ENCODE measurements at places on chromosomes 11 and 22.

DNA sequence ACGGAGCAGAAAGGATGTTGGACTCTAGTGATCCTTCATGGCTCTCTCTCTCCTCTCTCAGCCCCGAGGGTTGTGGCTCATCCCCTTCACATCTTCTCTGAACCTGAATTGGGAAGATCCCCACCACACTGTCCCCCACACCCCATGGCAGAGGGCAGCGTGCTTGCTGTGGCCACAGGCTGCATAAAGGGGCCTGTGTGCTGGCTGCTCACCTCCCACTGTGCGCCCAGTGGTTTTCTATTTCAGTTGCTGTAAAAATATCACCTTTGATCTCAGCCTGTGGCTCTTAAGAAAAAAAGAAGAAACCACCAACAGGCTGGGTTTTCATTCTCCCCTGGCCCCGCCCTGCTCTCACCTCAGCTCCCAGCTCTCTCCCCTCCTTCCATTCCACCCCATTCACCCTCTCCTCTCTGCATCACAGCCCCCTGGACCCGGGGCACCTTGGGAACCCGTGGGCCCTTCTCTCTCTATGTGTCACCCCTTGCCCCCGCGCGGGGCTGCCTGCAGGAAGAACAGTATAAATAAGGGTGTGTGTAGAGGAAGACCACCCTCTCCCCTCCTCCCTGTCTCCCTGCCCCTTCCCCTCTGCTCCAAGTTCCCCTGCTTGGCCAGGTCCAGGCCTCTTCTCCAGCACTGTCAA, 25.8 kb upstream of the WNT11 start:
- no peak for DNase-seq

DNA sequence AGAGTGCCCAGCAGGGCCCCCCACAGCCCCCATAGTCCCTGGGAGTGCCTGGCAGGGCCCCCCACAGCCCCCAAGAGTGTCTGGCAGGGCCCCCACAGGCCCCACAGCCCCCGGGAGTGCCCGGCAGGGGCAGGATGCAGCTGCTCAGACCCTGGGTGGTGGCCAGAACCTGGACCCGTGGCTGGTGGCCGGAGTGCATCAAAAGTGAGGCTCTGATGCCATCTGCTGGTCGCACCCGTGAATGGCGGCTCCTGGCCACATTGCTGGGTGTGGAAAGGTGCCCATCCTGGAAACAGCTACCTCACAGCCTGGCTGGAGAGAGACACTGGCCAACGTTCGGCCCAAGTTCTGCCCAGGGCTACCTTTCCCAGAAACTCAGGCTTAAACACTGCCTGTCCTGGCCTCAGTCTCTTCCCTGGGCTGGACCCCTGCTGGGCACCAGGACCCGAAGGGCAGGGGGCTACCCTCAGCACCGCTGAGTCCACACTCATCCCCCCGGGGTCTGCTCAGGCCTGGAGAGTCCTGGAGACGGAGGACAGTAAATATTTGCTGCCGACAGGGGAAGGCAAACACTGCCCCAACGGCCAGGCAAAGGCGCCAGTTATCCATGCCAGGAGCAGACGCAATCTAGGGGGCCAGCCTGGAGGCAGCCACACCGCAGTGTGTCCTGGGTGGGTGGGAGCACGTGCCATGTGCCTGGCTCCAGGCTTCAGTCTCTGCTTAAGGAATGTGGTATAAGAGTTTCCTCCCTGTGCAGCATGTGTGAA, 4.4 kb downstream of the INS start:
- peak; percentile 58 for DNase-seq

GRCh38 chr22:33605221-33605620, 315.1 kb downstream of the LARGE1 start:
- DNase-seq: no peak

- no peak for DNase-seq
Observed at GRCh38 chr22:39938509-39939111, 21.6 kb upstream of the TMA7B start.

GRCh38 chr11:112439614-112440013, 179.0 kb upstream of the PLET1 start:
- no peak for DNase-seq

DNA sequence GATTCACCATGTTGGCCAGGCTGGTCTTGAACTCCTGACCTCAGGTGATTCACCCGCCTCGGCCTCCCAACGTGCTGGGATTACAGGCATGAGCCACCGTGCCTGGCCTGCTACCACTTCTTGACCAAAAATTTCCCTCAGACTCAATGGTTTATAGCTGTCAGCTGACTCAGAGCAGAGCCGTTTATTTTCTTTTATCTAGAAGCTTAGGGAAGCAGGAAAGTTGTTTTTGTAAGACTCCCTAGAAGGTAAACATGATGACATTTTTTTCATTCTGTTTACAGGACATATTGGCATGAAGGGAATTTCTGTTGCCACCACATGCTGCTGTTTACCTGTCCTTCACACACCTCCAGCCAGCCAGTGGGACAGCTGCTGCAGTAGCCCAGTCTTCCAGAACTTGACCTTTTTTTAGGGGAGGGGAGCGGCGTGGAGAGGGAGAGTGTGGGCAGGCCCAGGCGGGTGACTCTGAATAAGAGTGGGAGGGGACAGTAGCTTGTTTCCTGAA, 56.1 kb upstream of the PTPRJ start:
- DNase-seq: no peak
